ENCODE measurements at places on chromosomes 2 and 18.

DNA sequence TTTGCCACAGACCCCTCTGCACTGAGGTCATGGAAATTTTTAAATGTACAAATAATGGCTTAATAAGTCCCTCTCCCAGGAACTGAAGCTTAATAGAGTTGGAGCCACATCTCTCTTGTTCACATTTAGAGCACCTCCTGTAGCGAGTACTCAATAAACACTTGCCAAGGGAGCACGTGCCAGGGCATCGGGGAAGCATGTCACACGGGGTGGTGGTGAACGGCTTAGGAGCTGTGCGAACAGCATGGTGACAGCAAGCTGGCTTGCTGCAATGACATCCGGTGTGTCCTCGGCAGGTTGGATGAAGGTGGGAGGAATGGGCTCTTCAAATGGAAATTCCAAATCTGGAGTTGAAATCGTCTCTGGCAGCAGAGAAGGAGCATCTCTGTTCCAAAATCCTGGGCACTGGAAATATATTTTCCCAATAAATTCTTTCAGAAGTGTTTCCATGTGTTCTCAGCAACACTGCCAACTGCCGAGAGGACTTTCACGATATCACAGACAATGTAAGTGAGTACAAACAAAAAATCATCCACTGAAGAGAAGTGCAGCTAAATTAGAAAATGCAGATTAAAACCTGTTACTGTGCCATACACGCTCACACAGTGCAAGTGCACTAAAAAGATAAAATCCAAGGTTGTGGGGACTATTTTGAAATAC, 74.1 kb downstream of the GALR1 start:
- no peaks in the 10 kb centered on the region for H3K27me3 ChIP-seq
- no peak for DNase-seq
- H3K4me1 ChIP-seq, result peaks cover 13% of the 10 kb centered on the region
- H3K4me3 ChIP-seq, result no peak overlapping the region
- no peaks in the 10 kb centered on the region for H3K36me3 ChIP-seq

DNA sequence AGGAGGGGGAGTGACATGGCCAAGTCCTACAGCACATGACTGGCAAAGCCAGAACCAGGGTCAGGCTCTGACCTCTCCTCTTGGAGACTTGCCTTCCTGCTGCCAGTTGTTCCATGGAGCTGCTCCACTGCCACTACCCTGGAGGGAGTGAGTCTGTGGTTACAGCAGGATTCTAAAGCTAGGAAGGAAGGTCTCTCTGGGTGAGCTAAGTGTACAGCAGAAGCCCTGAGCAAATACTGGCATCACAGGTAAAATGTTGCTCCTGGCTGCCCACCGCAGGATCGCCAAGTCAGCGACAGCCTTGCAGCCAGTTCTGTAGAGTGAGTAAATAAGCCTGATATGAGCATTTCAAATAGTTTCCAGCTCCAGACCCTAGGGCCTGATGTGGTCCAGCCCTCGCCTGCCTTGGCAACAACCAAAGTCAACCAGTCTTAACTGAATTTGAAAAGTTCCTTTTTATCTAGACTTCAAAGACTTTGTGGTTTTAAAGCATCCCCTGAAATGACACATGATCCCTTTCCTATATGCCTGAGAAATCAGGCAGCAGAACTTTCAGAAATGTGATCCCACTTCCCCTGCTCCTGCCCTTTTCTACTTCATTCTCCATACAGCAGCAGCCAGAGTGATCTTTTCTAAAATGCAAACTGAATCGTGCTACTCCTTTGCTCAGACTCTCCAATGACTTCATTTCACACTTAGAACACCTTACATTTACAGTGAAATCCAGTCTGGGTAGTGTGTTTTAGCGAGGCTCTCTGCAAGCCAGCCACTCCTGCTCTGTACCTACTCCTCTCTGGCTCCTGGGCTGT, 114.3 kb downstream of the MGAT5 start:
- H3K4me1 ChIP-seq, result no peaks in the 10 kb centered on the region
- H3K4me3 ChIP-seq, result no peak overlapping the region
- H3K36me3 ChIP-seq, result no peaks in the 10 kb centered on the region
- no peak for DNase-seq

GRCh38 chr2:47822518-47822917, 39.6 kb downstream of the MSH6 start:
- H3K36me3 ChIP-seq, result peaks cover 63% of the 10 kb centered on the region
- no peaks in the 10 kb centered on the region for H3K4me1 ChIP-seq
- H3K4me3 ChIP-seq, result no peak overlapping the region
- no peak overlapping the region for H3K27ac ChIP-seq

DNA sequence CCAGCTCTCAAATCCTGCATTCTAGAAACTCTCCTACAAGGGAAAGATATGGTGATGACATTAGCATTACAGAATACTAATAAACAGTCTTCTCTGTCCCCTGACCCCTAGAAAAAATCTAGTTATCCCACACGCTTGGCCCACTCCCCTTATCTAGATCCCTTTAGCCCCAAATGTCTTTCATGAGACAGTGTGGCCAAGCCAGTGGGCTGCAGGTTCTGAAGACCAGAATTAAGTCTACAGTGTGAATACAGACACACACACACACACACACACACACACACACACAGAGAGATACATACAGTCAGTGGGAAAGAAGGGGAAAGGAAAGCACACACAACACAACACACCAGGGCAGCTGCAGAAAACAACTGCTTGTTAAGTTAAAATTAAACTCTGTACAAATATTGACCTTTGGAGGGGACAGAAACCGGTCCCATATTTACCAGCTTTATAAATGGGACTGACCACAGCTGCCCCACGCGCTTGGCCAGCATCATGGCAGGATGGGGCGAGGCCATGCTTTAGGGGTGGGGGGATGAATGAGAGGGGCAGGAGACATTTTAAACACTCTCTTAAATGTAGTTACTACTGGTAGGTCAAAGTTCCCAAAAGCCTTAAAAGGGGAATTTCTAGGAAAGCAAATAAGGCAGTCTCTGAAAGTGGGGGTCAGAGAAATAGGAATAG, 49.1 kb downstream of the NHEJ1 start:
- no peak for DNase-seq
- H3K4me3 ChIP-seq, result no peak overlapping the region
- H3K27ac ChIP-seq, result no peak overlapping the region
- no peaks in the 10 kb centered on the region for H3K27me3 ChIP-seq
- H3K4me1 ChIP-seq, result peaks cover 7% of the 10 kb centered on the region

GRCh38 chr2:2689306-2689705, 358.2 kb upstream of the MYT1L start:
- peaks cover 6% of the 10 kb centered on the region for H3K4me1 ChIP-seq
- no peak overlapping the region for H3K27ac ChIP-seq
- no peaks in the 10 kb centered on the region for H3K27me3 ChIP-seq
- H3K4me3 ChIP-seq, result no peak overlapping the region
- DNase-seq, result peak; percentile 22
- no peaks in the 10 kb centered on the region for H3K36me3 ChIP-seq

DNA sequence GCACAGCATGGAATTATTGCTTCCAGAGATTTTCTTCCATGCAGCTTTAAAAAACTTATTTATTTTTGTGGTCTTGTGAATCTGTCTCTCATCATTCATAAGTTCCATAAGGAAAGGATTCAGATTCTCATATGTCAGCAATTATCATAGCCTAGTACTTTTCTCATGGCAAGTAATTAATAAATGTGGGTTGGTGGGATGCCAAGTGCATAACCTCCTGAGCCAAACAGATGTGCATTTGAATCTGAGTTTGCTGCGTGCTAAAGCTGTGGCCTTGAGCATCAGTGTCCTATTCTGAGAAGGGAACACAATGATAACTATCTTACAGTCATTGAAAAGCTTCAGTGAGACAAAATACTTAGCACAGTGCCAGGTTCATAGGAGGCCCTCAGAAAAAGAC, 331.9 kb downstream of the PDE11A start:
- DNase-seq, result no peak
- H3K27me3 ChIP-seq, result peaks cover 89% of the 10 kb centered on the region
- peaks cover 4% of the 10 kb centered on the region for H3K4me1 ChIP-seq
- H3K27ac ChIP-seq, result no peak overlapping the region
